A172 (cell line): ENCODE measurements at places on chromosomes 7 and 10.

GRCh38 chr10:72133517-72133916 lies 45.2 kb upstream of the SPOCK2 start:
- DNase-seq = peak; percentile 75

- DNase-seq = peak; percentile 87
Observed at GRCh38 chr7:99679032-99679399, 780 bp downstream of the CYP3A5 start.

DNA sequence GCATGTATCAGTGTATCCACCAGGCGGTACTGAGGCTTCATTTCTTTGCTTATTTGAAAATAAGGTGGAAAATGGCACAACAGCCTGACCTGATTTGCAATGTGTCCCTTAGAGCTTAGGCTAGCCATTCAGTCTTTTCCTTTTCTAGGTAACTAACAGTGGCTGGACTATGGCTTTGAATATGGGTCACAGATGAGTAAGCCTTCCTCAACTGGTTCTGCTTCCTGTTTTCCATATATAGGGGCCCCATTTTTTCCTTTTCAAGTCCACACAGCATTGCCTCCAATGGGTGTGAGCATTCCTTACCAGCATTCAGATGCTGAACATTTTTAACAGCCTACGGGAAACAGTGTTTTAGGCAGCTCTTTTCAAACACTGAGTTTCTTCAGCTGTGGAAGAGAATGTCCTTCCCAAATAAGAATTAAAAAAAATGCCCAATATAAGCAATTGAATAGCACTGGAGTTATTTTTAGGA lies 3.9 kb upstream of the ITGB1 start:
- DNase-seq = peak; percentile 82

- DNase-seq = peak; percentile 34
Observed at GRCh38 chr10:73117976-73118743, 7.9 kb downstream of the NUDT13 start.

DNA sequence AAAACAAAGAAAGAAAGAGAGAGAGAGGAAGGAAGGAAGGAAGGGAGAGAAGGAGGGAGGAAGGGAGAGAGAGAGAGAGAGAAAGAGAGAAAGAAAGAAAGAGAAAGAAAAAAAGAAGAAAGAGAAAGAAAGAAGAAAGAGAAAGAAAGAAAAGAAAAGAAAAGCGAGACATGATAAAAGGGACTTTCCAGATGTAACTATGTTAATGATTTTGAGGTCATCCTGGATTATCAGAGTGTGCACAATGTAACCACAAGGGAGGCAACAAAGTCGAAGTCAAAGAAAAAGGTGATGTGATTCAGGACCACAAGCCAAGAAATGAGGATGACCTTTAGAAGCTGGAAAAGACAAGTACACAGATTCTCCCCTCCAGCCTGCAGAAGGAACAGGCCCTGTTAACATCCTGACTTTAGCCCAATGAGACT lies 48.9 kb upstream of the PAX2 start:
- DNase-seq = peak; percentile 72

DNA sequence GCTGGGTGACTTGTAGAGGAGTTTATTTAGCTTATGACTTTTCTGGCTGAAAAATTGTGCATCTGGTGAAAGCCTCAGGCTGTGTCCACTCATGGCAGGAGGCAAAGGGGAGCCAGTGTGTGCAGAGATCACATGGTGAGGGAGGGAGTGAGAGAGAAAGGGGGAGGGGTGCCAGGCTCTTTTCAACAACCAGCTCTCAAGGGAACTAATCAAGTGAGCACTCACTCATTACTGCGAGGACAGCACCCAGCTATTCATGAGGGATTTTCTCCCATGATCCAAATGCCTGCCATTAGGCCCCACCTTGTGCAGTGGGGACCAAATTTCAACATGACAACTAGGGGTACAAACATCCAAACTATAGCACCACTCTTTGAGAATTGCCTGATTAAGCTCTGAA lies 590.2 kb downstream of the MAGI2 start:
- no peak for DNase-seq
